ENCODE measurements at places on chromosomes 13 and 19.
A peak's percentile ranks its signal among the peaks of the same experiment; 100 is the strongest.

GRCh38 chr13:21657538-21657937, 13.3 kb upstream of the FGF9 start:
- DNase-seq: peak; percentile 76

DNA sequence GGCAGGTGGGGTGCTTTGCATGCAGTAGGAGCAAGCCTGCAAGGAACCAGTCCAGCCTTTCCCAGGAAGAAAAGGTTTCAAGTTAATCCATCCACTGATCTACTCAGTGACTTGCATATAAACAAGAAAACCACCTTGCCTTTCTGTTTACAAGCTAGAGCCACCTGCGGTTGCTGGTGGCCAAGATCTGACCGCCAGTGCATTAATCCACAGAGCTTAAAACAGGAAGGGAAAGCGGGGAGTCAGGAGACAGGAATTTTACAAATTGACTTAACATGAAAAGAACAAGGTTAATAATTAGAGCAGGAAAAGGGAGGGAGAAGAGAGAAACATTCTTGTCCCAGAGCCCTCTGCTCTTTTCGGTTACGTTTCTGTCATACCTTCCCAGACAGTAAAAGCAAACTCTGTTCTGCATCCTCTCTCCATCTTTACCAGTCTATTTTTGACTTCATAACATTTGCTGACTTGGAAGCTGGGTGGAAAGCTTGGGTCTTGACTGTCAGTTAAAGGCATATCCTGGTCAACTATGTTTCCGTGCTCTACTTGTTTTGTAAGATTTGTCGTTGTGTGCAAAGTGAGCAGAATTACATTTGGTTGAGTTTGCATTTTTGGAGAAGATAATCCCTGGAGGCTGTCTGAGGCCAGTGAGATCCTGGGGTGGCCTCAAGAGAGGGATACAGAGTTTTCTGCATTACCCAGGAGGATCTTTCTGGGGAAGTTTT, 760.6 kb downstream of the EFNB2 start:
- no peak for DNase-seq

DNA sequence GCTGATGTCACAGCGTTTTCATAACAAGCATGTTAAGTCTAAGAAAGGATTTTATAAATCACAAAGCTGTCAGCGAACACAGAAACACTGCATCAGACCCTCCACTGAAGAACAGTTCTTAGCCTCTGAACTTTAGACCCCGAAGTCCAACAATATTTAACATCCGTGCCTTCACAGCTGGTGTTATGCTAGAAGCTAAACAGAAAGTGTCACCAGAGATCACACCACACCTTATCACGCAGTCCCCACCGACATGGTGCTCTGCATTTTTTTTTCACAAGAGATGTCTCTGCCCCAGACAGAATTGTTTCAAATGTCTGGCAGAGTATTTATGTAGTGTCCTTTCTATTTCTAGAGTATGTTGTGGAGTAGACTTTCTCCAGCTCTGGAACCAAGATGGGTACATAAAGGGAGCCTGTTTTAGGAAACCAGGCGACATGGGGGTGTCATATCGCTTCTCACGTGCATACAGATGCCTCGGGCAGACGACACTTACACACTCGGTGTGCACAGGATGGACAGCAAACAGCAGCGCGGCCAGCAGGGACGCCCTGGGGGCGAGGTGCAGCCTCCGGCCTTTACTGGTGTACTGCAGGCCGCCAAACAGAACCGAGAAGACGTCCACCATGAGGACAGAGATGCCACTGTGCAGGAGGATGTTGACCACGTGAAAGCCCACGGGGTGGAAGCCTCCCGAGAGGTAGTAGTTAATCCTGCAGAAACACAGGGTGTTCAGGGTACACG, 12.0 kb downstream of the TMTC4 start:
- DNase-seq: no peak

GRCh38 chr19:5445561-5446055, 9.6 kb upstream of the ZNRF4 start:
- DNase-seq: peak; percentile 31

DNA sequence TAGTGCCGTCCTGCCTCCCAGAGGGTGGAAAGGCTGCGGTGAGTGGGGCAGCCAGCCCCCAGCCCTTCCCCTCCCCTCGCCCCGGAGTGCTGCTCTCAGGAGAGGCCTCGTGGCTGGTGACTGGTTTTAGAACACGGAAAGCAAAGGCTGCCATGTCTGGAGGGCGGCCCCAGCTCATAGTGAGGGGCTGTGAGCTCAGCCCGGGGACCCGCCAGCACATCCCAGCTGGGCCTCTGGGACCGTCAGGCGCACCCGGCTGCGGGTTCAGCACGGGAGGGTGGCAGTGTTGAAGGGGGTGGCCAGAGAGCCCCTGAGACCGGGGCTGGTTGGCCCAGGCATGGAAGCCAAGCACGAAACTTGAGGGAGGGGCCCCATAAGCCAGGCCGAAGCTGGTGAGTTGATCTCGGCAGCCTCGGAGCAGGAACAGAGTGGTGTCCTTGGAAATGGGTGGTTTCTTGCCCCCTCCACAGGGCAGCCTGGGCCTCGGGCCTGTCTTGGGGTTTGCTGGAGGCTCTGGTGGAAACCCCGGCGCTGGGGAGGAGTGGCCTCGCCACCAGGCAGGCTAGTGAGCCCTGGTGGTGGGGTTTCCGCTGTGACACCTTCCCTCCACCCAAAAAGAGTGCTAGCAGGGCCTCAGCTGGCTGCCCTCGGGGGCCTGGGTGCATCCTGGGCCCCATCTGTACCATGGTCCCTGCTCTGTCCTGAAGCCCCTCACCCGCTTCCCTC, 157.7 kb downstream of the KDM4B start:
- DNase-seq: no peak

- no peak for DNase-seq
Observed at GRCh38 chr19:44841231-44841630, 4.9 kb upstream of the NECTIN2 start.

GRCh38 chr13:51125495-51126226, 14.6 kb upstream of the C13orf42 start:
- DNase-seq: peak; percentile 62

- no peak for DNase-seq
Observed at GRCh38 chr19:48639483-48640375, 2.5 kb upstream of the DBP start.

GRCh38 chr19:8321986-8322637, 816 bp downstream of the RPS28 start:
- no peak for DNase-seq

DNA sequence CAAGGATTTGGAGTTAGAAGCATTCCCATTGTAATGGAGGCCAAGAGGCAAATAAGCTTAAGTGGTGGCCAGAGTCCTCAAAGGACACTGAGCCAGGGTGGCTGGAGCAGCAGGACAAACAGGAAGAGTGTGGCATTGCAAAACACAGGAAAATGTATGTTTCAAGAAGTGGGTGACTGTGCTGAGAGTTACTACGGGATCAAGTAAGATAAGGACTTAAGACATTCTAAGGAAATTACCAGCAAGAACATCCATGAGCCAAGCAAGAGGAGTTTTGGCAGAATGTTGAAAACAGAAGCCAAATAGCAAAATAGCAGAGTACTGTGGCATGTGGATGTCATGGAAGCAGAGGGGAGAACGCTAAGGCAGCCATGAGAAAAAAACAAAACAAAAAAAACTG, 104.2 kb downstream of the RAP2A start:
- DNase-seq: no peak

Data from fibroblast of mammary gland (primary cell).